ENCODE measurements at places on chromosomes 5 and 9.

GRCh38 chr5:56854920-56855319, 39.6 kb downstream of the MAP3K1 start:
- DNase-seq, result no peak

- no peak for DNase-seq
These were observed 114.5 kb downstream of the TSSK1B start for GRCh38 chr5:113320273-113320780.

DNA sequence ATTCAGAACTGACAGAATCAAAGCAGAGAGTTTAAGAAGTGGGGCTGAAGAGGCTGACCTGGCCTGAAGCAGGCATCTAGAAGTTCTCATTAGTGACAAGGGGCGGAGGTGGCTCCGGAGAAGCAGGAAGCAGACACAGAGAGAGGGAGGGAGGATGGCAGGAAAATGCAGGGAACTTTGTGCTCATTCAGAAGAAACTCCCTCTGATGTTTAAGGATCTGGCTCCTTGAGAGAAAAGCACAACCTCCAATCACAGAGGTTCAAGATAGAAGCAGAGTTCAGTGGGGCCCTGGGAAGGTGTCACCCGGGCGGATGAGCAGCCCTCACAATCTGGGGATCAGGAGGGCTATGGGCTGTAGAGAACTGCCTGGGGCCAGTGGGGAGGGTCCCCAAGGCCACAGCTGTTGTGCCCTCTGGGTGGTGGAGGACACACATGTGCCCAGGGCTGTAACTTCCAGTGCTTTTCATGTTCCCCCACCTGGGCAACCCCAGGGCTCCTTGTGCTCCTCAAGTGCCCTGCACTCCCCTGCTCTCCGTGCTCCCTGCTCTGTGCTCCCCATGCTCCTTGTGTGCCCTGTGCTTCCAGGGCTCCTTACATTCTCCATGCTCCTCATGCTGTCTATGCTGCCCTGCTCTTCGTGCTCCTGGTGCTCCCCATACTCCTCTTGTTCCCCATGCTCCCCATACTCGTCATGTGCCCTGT, 51.4 kb downstream of the TRIP13 start:
- DNase-seq, result no peak

GRCh38 chr5:1772634-1773033, 27.0 kb downstream of the MRPL36 start:
- peak; percentile 41 for DNase-seq

DNA sequence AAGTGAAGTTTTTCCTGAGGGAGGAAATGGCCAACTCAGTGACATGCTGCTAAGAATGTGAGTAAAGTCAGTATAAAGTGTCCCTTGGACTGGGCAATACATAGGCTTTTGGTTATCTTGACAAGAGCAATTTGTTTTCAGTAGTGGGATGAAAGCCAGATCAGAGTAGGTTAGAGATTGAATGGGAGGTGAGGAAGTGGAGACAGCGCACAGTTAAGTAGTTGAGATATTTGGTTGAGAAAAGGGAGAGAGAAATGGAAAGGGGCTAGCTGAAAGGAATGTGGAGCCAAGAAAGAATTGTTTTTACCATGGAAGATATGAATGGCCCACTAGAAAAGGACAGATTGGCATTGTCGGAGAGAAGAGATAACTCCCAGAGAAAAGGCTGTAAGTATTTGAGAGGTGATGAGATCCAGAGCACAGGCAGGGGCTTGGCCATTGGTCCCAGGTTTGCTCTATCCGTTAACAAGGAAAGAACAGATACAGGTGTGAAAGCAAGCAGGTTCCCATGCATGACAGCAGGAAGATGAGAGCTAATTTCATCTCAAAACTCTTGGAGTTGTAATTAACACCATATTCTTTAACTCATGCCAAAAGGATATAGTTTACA, 392.0 kb downstream of the NR2F1-AS1 start:
- DNase-seq, result no peak

DNA sequence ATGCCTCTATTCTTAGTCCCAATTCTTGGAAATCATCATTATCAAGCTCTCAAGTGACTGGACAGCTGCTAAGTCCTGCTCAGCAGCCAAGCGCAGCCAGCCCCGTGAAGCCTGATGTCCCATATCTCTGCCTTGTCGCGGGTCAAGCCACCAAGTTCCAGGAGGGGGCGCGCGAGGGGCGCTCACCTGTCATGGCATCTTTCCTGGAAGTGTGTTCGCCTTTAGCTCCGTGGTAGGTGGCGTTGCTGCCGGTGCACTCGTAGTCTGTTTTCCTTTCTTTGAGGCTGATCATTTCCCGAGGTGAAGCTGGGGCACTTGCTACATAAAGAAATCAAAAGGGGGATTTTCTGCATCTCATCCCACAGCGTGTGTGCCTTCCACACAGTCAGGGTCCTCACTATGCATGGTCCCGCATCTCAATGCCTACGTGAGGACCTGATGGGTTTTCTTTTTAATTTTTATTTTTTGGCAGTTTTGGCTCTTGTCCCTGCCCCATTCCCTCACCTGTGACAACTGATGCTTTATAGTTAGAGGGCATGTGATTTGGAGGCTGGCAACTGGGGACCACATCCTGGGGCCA, 227.0 kb upstream of the DAP start:
- peak; percentile 7 for DNase-seq

- peak; percentile 29 for DNase-seq
These were observed 694 bp downstream of the RMI1 start for GRCh38 chr9:83981126-83981871.

GRCh38 chr5:137995077-137995748, 37.7 kb downstream of the FAM13B start:
- peak; percentile 14 for DNase-seq

GRCh38 chr5:173882632-173883031, 5.5 kb upstream of the CPEB4 start:
- peak; percentile 10 for DNase-seq

GRCh38 chr5:139976703-139977102, 66.4 kb downstream of the NRG2 start:
- DNase-seq, result no peak

DNA sequence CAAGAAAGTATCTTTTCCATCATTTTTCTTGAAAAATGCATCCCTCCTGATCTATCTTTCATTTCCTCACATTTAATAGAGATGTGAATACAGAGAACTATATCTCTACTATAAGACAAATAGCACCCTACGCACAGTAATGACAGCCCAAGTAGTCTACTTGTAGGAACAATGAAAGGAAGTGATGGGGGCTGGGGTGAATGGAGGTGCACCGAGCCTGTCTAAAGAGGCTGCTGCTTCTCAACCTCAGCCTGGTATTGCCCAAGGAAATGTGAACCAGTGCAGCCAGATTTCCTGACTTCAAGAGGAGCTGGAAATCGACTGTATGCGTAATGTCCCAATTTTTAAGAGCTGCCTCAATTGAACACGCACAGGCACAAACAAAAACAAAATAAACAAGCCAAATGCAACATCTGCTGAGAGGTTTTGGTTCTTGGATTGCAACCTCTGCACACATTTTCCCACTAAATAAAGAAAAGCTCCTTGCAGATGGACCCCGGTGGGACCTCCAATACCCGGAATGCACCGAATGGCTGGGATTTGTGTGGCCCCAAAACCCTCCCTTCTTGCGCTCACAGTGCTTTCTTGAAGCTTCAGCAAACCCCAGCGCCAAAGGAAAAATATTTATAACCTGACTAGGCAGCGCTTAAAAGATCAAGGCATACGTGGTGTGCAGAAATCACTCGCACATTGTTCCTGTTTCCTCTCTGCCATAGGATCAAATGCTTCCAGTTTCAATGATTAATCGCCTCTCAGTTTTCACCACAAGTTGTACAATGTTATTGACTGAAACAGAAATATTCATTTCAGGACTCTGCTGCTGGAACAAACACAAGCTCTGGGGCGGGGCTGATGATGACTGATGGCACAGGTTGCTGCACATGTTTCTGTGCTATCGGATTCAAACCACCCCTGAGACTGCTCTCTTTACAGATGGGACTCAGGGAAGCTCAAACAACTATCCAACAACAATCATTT, 68.3 kb downstream of the KCNIP1 start:
- DNase-seq, result peak; percentile 27

DNA sequence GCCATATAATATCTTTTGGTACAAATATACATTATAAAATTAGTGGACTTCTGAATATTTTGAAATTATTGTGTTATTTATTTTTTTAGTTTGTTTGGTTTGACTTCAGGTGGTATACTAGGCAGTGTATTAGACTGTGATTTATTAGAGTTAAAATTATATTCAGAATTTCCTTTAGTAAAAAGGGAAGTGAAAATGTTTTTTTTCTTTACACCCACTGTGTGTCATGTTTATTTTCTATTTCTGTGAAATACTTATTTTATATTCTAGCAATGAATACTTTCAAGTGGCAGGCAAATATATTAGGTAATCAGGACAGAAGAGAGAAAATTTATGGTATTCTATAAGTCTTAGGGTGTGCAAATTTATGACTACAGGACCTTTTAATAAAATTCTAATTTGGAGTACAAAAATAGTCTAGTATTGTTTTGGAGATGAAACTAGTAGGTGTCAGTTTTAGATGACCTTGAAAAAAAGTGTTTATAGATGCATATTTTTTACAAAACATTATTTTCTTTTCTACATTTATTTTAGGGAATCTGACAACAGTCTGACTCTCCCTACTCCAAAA, 8.8 kb downstream of the CSNK1G3 start:
- no peak for DNase-seq

DNA sequence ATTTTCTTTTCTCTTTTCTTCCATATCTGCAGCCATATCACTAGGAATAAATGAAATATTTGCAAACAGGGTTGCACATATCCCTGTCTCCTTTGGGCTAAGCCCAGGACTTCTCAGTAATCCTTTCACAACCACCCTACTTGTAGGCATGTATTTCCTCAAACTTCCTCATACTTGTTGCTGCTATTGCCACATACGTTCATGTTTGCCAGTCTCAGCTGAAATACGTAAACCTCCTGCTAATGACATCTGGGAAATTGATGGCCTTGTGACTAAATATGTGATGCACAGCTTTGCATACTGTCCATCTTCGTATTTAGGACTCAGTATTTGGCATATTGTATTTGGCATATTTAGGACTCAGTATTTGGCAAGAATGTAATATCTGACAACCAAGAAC, 224.6 kb downstream of the PLK2 start:
- peak; percentile 42 for DNase-seq

DNA sequence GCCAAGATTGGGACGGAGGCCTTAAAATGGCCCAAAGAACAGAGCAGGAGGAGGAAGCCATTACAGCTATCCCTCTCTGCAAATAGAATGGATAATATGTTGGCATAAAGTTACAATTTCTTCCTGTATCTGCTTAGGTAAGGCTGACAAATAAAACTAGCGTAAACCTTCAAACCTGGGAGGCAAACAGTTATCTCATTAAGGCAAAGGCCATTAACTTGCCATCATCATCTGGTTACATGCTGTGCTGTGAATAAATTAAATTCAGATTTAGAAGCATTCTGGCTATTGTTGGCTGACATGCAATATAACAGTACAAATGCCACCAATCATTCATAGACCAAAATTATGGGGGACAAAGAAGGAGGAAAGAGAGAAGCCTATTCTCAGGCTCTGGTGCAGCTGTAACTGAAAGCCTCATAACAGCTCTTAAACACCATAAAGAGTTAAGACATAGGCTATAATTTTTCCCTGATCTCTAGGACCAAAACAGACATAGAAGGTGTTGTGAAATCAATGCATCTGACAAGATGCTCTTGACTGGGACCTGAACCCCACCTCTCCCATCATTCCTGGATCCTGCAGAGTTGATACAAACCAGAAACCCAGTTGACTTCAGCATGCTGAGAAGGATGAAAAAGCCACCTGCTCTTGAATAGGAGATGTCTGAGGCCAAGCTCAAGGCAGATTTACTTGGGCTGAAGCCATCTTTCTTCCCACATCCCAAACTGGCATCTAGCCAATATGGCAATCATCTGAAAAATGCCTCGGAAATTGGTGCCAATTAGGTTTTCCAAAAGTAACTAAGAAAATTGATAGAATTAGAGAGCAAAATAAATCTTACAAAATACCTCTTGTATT, 62.5 kb downstream of the PLCXD3 start:
- DNase-seq, result no peak

GRCh38 chr5:174413567-174414314, 310.6 kb upstream of the MSX2 start:
- peak; percentile 63 for DNase-seq

- DNase-seq, result no peak
These were observed 98.8 kb upstream of the EFNA5 start for GRCh38 chr5:107769519-107769918.

- DNase-seq, result no peak
These were observed 40.2 kb downstream of the CERT1 start for GRCh38 chr5:75471193-75471592.

GRCh38 chr5:68519143-68519542, 303.6 kb downstream of the PIK3R1 start:
- no peak for DNase-seq

- DNase-seq, result peak; percentile 31
These were observed 159.3 kb downstream of the SPATA31D1 start for GRCh38 chr9:82147798-82148425.

DNA sequence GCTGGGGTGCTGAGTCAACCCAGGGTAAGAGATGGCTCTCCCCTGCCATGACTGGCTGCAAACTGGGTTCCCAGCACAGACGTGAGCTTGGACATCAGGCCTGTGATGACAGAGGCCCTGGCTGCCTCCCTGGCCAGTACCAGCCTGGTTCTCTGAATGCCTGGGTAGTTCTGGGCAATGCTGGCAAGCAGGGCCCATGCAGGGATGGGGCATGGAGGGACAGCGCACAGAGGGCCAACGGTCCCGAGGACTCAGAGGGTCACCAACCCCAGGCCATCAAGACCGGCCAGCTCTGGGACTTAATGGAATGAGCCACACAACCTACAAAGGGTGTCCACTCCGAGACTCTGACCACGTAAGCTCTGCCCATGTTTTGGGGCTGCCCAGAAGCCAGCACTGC, 241.4 kb downstream of the FSTL4 start:
- DNase-seq, result no peak

DNA sequence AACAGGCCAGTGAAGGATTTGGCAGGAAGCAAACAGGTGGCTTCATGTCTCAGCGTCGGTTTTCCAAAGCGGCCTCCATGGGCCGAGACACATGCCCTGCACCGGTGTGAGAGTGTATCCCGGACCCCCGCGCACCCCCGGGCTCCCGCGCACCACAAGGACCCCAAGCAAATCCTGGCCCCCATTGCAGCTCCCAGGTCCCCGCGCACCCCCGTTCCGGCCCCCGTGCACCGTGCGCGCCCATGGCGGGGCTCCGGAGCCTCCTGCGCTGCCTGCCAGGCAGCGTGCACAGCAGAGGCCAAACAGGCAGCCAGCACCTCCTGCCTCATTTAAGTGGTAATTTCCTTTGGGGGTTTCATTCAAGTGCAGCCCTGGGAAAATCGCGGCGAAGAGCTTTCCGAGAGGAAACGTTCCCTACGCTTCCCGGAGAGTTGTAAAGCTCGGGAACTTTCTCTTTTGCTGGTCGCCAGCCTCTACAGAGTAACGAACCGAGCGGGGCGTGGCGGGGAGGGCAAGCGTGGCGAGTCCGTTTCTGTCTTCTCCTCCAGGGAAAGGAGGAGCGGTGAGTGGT, 145.5 kb upstream of the SLC24A2 start:
- DNase-seq, result peak; percentile 29

- DNase-seq, result no peak
These were observed 288.9 kb upstream of the CDH18 start for GRCh38 chr5:20276959-20277263.

DNA sequence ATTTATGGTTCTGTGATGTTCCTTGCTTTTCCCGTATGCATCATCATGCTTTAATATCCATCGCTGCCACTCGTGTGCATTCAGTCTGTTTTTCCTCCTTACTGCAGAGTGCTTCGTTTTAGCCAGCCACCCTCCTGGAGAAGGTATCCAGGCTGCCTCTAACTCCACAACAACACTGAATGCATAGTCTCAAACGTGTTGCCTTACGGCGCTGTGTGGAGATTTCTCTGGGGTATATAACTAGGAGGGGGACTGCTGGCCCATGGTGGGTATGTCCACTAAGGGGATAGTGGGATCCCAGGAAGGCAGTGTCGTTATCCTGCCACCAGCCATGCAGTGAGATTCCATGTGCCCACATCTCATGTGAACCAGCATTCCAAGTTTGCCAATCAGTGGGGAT, 16.4 kb downstream of the BTNL9 start:
- DNase-seq, result no peak

Measured in fibroblast of upper back skin (primary cell).